Prostate gland (tissue), 2 donors: ENCODE measurements at places on chromosomes 4 and X.

GRCh38 chr4:139943277-139943676 lies 210.7 kb downstream of the MAML3 start:
- DNase-seq: no peak
- no peak overlapping the region for H3K4me3 ChIP-seq
- no peaks in the 10 kb centered on the region for H3K27me3 ChIP-seq
- no peaks in the 10 kb centered on the region for H3K36me3 ChIP-seq
- no peaks in the 10 kb centered on the region for H3K4me1 ChIP-seq

DNA sequence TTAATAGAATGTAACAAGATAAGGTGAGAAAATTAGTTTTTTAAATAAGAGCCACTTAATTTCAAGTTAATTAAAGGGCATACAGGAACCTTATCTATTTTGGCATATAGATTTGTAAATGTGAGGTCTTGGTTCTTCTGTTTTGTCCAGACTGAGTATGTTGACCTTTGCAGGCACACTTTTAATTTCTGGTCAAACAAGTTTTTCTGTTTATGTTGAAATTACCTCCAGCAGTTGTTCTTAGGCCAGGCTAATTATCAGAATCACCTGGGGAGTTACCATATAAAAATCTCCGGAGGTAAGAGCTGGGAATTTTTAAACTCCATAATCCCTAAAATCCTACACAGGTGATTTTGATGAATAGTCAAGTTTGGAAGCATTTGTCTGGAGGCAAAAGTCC lies 227.4 kb upstream of the ANKRD50 start:
- no peak for DNase-seq
- H3K4me3 ChIP-seq: no peak overlapping the region
- peak overlapping the region; percentile 32 for H3K27ac ChIP-seq
- no peaks in the 10 kb centered on the region for H3K36me3 ChIP-seq
- no peaks in the 10 kb centered on the region for H3K4me1 ChIP-seq

GRCh38 chr4:157932936-157933335 lies 239.9 kb downstream of the GASK1B start:
- H3K27me3 ChIP-seq: no peaks in the 10 kb centered on the region
- no peak for DNase-seq
- no peak overlapping the region for H3K4me3 ChIP-seq
- no peak overlapping the region for H3K27ac ChIP-seq

DNA sequence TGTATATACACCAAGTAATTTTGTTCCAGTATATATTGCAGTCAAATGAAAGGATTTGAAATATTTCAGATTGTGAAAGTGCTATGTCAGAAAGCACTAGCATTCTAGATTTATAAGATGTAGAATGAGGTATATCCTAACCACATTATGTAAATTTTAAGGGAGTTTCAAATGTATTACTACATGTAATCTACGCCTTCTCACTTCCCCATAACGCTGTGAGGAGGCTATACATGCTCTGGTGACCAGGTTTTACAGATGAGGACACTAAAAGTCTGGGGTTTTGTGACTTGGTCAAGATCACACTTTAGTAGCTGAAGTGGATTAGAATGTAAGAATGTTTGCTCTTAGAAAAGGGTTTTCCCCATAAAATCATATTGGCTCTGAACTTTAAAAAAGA lies 8.1 kb downstream of the ENPEP start:
- H3K27ac ChIP-seq: no peak overlapping the region
- no peaks in the 10 kb centered on the region for H3K36me3 ChIP-seq
- H3K27me3 ChIP-seq: no peaks in the 10 kb centered on the region
- H3K4me3 ChIP-seq: no peak overlapping the region
- no peaks in the 10 kb centered on the region for H3K4me1 ChIP-seq

- H3K27ac ChIP-seq: no peak overlapping the region
- H3K27me3 ChIP-seq: no peaks in the 10 kb centered on the region
- no peak overlapping the region for H3K4me3 ChIP-seq
Measured at GRCh38 chr4:107153956-107154355, 117.8 kb upstream of the DKK2 start.

GRCh38 chr4:137529432-137529831 lies 2.9 kb downstream of the PCDH18 start:
- H3K27ac ChIP-seq: no peak overlapping the region
- no peaks in the 10 kb centered on the region for H3K27me3 ChIP-seq
- no peaks in the 10 kb centered on the region for H3K4me1 ChIP-seq
- H3K36me3 ChIP-seq: no peaks in the 10 kb centered on the region
- no peak for DNase-seq

DNA sequence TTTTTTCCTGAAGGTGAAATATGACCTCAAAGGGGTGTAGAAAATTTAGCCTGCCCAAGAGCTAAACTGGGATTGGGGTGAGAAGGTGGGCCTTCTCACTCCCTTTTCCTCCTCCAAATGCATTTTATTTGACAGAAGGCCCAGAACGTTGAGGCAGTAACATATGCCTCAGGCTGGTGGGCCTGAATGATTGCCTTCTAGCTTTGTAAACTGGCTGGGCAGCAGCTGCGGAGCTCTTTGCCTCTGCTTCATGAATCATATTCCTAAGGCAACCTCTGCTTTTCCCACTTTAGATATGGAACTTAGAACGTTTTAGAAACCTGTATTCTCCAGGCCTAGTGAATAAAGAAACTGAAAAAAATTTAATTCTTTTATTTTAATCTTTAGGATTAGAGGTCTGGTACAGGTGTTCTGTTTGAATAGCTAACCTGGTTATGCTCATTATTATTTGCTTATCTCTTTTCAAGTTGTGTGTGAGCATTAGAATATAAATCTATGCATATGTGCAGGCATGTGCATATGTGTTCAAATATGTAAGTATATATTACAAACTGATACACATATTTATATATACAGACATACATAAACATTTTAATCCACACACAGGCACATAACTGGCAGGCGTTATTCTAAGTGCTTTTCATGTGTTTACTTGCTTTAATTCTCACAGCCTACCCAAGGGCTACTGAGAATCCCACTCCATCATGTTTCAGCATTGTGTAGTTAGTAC lies 11.5 kb downstream of the PRDM8 start:
- DNase-seq: no peak
- no peaks in the 10 kb centered on the region for H3K36me3 ChIP-seq
- H3K27me3 ChIP-seq: no peaks in the 10 kb centered on the region
- H3K4me1 ChIP-seq: no peaks in the 10 kb centered on the region

DNA sequence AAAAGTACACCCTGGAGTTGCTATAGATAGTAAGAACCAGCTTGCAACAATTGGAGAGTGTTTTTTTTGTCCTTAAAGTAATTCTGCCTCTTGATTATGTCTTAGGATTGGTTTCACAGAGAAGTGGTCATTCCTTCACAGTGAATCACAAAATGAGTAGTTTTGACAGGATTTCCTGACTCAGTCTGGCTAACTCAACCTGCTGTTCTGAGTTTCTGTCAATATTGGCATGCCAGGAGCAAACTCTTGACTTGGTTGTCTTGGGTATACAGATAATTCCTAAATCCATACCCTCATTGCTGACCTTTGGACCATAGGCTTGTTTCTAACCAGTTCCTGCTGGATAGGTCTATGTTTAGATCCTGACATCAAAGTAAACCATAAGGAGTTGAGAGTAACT lies 9.4 kb downstream of the FHIP1A start:
- no peak overlapping the region for H3K4me3 ChIP-seq
- no peaks in the 10 kb centered on the region for H3K4me1 ChIP-seq
- no peak for DNase-seq

DNA sequence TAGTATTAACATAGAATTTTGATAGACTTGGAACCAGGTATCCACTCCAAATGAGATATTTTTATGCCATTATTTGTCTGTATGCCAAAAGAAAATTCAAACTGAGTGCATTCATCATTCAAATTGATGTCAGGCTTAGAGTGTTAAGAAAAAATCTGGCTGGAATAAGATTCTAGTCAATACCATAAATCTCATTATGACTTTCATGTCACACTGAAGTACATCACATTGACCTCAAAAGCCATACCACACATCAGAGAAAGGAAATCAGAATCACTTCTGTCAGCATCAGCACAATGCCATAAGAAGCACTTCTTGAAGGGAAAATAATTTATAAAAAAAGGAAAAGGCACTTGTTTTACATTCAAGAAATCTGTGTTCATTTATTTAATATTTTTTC lies 119.0 kb upstream of the BMP3 start:
- no peak overlapping the region for H3K4me3 ChIP-seq
- no peak for DNase-seq
- no peaks in the 10 kb centered on the region for H3K4me1 ChIP-seq
- no peaks in the 10 kb centered on the region for H3K36me3 ChIP-seq
- H3K27me3 ChIP-seq: no peaks in the 10 kb centered on the region
- no peak overlapping the region for H3K27ac ChIP-seq

- no peaks in the 10 kb centered on the region for H3K4me1 ChIP-seq
- DNase-seq: peak; percentile 53
- H3K36me3 ChIP-seq: no peaks in the 10 kb centered on the region
Measured at GRCh38 chr4:109302361-109303139, at the start of gene COL25A1. COL25A1 (minus strand) TSS chr4:109302658.

GRCh38 chrX:819684-820083 lies 189.1 kb downstream of the SHOX start:
- no peaks in the 10 kb centered on the region for H3K4me1 ChIP-seq
- H3K27ac ChIP-seq: no peak overlapping the region
- no peaks in the 10 kb centered on the region for H3K36me3 ChIP-seq

DNA sequence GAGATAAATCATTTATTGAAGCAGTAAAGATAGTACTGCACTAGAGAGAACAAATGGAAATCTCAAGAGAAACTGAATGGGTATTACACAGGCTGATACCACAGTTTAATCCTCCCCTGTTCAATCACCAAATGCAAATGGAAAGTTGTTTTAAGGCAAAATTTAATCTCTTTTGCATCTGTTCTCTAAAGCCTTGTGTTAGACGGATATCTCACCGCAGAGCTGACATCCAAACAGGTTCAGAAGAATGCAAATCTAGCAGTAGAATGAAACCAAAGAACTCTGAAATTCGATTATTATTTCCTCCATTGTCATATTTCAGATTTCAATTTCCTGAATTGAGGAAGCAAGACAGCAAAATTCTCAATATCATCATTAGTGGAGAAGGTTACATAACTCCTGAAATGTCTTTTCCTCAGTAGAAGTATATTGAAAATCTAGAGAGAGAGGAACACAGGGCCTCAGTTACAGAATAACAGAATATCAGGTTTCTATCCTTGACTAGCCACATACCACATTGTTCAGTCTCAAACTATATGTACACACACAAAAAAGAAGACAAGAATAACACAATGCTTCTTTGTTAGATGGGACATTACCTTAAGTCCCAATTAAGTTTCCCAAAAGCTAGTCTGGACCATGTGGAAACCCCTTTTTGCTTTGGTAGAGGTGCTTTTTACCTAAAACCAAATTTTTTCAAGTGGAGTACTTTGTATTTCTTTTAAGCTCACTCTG lies 94.1 kb upstream of the BANK1 start:
- H3K27ac ChIP-seq: no peak overlapping the region
- H3K4me3 ChIP-seq: no peak overlapping the region
- no peaks in the 10 kb centered on the region for H3K27me3 ChIP-seq

- H3K4me1 ChIP-seq: no peaks in the 10 kb centered on the region
- DNase-seq: no peak
- no peaks in the 10 kb centered on the region for H3K36me3 ChIP-seq
Measured at GRCh38 chr4:99762728-99763127, 53.9 kb upstream of the DAPP1 start.

DNA sequence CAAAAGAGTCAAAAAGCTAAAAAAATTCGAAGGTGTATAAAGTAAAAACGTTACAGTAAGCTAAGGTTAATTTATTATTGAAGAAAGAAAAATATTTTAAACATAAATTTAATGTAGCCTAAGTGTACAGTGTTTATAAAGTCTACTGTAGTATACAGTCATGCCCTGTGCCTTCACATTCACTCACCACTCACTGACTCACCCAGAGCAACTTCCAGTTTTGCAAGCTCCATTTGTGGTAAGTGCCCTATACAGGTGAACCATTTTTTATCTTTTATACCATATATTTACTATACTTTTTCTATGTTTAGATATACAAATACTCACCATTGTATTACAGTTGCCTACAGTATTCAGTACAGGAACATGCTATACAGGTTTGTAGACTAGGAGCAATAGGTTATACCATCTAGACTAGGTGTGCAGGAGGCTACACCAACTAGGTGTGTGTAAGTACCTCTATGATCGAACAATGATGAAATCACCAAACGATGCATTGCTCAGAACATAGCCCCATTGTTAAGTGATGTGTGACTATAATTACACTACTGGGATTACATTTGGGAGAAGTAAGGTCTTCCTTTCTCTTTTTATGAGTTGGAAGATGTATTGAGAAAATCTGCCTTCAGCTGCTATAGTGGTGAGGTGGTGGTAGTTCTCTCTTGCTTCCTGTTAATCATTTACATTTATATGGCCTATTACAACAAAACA lies 27.2 kb downstream of the TMSB4X start:
- H3K36me3 ChIP-seq: no peaks in the 10 kb centered on the region
- no peak for DNase-seq
- H3K27ac ChIP-seq: no peak overlapping the region
- no peak overlapping the region for H3K4me3 ChIP-seq
- H3K4me1 ChIP-seq: no peaks in the 10 kb centered on the region

DNA sequence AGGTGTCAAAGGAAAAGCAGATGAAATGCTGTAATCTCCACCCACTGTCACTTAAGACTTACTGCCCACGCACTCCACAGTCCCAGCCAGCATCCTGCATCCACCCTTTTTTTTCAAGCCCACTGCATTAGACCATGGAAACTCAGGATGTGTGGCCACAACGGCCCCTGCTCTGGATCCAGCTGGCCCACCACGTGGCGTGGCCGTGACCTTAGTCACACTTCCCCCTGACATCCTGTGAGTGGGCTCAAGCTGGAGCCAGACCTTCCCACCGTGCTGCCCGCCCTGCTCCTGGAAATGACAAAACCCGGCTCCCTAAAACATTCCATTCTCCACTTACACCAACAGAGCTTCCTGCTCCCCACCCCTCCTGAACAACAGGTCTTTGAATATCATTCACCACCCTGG lies 588.3 kb upstream of the DIPK2B start:
- H3K4me3 ChIP-seq: no peak overlapping the region
- H3K27ac ChIP-seq: no peak overlapping the region
- DNase-seq: no peak
- H3K36me3 ChIP-seq: no peaks in the 10 kb centered on the region

DNA sequence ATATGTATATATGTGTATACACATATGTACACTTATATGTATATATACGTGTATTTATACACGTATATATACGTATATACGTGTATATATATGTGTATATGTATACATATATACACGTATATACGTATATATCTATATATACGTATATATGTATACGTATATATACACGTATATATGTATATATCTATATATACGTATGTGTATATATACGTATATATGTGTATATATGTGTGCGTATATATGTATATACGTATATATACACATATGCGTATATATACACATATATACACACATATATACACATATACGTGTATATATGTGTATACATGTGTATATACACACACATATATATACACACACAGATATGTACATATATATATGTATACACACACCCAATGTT lies 348.0 kb upstream of the LCORL start:
- no peaks in the 10 kb centered on the region for H3K27me3 ChIP-seq
- DNase-seq: no peak
- H3K4me3 ChIP-seq: no peak overlapping the region
- no peak overlapping the region for H3K27ac ChIP-seq

GRCh38 chr4:24792552-24792951 lies 2.8 kb upstream of the SOD3 start:
- H3K4me1 ChIP-seq: no peaks in the 10 kb centered on the region
- no peak overlapping the region for H3K27ac ChIP-seq
- no peak overlapping the region for H3K4me3 ChIP-seq
